ENCODE measurements at places on chromosomes 3 and 15.

DNA sequence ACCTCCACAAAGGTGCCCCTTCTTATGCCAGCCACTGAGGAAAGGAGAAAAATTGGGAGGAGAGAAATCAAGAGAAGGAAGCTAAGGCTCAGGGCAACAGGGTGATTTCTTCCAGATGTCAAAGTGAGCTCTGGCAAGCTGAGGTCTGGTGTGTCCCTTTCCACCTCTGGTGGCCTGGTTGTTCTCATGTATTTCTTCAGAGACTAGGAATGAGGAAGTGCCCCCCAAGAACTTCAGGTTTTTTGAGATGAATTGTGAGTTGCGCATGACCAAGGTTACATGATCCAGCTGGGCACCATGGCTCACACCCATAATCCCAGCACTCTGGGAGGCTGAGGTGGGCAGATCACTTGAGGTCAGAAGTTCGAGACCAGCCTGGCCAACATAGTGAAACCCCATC, 5.6 kb downstream of the RAB6B start:
- no peak for DNase-seq

DNA sequence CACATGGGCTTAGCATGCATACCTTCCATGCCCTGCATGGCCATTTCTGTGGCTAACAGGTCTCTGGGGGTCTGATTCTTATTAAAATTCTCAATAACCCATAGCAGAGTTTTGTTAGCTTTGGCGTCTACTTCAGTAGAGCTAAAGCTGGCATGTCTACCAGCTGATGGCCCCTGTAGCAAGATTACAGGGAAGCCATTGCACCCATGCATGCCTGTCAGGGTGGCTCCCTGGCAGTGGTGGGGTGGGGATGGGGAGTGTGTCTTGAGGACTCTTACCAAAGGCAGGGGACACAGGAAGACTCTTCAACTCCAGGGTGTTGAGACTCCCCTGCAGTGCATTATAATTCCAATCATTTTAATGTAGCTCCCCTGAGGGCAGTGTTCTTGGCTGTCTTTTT, 4.7 kb downstream of the KY start:
- no peak for DNase-seq

GRCh38 chr3:3699816-3700633, 99.2 kb upstream of the LRRN1 start:
- DNase-seq = no peak

- DNase-seq = no peak
Observed at GRCh38 chr15:101390462-101390861, 95.4 kb upstream of the SNRPA1 start.

DNA sequence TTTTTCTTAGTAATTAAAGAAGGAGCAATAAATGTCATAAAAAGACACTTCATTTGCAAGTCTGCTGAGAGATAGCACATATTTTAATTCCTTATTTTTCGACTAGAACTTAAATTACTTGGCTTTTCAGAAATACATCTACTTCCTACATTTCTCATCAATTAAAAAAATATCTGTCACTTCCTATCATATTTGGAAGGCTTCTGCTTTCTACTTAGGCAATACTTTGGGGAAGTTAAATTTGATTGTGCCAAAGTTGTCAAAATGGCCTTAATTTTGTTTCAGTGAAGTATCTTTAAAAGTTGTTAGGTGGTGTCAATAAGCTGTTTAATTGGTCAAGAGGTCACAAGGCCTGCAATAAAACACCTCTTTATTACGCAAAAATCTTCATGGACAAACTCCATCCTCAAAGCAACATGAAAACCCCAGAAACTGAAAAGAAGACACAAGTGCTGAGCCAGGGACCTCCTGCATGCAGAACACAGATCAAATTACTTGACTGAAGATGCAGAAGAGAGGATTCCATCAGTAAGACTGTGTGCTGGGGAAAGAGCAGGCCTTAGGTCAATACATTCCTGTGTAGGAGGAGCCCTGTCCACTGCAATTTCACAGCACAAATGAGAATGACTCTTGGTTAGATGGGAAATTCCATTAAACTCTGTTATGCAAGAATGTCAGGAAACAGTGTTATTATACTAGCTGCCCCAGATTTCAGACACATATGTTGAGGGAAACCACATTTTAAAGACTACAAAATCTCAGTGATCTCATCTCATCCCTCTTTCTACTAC, 48.0 kb upstream of the FSTL1 start:
- peak; percentile 95 for DNase-seq

GRCh38 chr3:61250784-61251173, 473 bp downstream of the FHIT start:
- peak; percentile 27 for DNase-seq

- no peak for DNase-seq
Observed at GRCh38 chr3:184608209-184608608, 46.6 kb downstream of the EPHB3 start.

DNA sequence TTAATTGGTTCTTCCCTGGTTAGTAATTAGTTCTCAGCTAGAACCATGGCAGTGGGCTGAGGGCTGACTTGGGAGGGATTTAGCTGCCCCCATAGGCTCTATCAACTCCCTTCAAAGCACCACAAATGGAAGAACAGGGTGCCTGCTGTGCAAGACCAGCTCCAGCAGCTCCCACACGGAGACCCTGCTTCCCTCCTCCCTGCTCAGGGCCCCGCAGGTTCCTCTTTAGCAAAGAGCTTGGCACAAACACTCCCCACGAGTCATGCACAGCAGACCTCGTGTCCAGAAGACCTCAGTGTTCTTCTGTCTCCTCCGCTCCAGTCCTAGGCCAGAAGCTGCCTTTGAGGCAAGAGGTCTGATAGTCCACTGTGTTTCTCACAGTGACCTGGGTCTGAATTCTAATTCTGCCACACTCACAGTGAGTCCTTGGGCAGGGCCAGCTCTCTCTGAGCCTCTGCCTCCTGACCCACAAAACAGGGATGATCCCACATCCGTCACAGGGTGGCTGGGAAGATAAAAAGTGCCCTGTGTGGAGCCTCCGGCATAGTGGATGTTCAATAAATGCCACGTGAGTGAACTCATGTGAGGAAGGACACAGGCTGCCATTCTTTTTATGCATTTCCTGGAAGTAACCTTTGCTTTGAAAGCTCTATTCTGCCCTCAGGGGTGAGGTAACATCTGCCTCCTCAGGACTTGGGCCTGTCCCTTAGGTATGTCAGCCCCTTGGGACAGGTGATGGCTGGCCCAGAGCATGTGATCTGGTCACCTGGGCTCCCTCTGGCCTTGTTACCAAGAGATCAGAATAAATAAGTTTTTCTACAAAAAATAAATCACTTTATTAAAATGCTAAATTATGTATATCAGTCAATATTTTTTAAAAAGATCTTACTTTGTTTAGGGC, 7.6 kb downstream of the RAB6B start:
- DNase-seq = peak; percentile 8

DNA sequence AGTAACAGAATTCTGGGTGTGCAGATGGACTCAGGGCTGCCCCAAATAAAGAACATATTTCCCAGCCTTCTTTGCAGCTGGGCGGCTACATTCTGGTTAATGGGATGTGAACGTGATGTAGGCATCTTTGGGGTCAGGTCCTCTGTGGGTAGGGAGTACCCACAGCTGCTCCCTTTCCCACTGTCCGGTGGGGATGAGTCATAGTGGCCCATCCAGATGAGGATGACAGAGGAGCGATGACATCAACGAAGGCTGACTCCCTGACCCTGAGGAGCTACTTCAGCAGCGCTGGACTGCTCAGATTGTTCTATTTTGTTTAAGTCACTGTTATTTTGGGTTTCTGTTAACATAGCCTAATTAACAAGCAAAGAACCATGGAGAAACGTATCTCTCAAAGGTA, 38.0 kb downstream of the SRPRB start:
- DNase-seq = peak; percentile 4

DNA sequence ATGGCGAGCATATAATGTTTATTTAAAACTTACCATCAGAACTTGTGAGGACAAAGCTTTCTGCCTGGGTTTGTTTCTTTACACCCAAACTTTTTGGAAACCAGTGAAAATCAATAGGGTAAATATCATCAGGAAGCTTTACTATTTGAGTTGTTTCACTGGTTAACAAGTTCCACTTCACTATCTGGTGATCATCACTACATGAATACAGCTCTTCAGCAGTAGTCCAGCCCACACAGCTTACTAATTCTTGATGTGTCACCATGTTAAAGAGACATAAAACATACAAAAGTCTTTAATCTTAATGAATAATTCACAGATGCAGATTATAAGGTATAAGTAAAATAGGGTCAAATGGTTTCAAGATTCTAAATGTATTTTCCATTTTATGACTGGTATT, 17.6 kb downstream of the IFT80 start:
- DNase-seq = no peak

DNA sequence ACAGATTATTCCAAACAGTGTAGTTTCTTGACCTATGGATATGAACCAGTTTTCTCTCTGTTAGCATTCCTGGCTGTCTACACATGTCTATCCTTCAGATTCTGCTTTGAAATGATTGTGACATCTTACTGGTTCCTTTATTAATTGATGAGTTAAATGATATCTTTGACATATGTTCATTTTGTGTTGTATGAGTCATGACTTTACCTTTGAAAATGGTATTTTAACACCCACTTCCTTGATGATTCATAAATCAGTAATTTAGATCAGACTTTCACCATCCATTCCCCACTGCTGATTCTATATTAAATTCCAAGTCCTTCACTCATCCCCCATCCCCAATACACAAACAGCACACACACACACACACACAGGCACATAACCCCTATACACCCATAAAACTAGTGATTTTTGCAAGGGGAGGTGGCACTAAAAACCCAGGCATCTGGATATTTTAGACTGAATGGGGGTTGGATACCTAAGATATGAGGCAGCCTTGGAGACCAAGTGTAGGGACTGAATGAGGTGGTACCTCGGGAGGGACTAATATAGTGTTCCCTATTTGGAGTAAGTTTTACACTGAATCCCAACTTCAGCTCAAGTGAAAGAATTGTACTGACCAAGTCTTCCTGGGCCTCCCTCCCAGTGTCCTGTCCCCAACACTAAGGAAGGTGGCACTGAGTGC, 9.7 kb downstream of the CCK start:
- DNase-seq = peak; percentile 10

DNA sequence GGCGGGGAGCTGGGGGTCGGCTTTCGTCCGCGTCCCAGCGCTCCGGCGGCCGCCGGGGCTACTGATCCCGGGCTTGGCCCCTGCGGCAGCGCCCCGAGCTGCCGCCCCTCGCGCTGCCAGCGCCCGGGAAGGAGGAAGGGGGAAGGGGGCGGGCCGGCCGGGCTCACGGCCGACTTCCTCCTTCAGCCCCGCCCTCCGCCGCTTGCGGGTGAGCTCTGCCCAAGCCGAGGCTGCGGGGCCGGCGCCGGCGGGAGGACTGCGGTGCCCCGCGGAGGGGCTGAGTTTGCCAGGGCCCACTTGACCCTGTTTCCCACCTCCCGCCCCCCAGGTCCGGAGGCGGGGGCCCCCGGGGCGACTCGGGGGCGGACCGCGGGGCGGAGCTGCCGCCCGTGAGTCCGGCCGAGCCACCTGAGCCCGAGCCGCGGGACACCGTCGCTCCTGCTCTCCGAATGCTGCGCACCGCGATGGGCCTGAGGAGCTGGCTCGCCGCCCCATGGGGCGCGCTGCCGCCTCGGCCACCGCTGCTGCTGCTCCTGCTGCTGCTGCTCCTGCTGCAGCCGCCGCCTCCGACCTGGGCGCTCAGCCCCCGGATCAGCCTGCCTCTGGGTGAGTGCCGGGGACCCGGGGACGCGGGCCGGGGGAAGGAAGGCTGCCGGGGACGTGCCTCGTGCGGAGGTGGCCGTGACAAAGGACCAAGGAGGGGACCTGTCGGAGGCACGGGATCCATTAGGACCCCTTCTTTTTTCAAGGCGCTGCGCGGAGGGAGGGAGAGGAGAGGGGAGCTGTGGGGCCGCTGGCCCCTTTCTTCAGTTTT, at the start of gene SEMA4B:
TSS of gene SEMA4B (plus strand) at position 201 of the 814 bp plus-strand sequence. CDS start at position 450, 249 bp downstream.
- peak; percentile 89 for DNase-seq

DNA sequence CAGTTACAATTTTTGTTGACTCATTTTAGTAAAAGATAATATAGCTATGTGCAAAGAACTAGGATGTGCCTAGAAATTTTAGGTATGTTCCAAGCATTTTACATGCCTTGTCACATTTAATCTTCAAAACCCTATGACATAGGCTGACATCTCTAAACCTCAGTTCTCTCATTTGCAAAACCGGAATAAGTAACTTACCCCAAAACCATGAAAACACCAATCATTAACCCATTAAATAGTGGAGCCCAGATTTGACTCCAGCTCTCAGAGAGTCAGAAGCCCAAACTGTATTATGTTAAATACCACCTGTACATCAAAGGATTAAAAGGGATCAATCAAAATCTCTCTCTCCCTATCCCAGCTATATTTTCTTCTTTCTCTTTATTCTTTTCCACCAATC, 36.6 kb downstream of the GSK3B start:
- DNase-seq = no peak

GRCh38 chr3:191217301-191217700, 18.3 kb downstream of the OSTN start:
- DNase-seq = no peak

- DNase-seq = no peak
Observed at GRCh38 chr3:186004671-186005070, 66.9 kb upstream of the TRA2B start.

GRCh38 chr3:65377637-65378036, 661.1 kb downstream of the MAGI1 start:
- DNase-seq = no peak

DNA sequence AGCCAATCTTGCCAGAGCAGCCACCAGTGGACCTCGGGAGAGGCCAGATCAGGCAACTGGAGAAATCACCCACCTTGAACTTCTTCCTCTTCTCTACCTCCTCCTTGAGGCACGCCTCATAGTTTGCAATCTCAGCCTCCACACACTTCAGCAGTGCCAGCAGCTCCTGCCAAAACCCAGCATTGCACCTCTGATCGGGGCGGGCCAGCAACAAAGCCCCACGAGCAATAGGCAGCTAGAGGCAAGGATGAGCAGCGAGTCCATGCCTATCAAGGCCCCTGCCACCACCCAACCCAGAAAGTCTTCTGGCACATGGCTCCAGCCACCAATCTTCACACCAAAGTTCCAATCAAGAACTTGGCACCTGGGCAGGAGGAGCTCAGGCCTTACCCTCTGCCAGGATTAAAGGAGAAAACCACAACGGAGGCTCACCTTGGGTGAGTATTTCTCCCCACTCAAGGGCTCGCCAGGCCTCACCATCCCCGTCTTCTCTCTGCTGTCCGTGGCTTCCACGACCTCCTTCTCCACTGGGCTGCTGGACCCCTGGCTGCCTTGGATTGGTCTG, 42.1 kb downstream of the SEMA3G start:
- no peak for DNase-seq

DNA sequence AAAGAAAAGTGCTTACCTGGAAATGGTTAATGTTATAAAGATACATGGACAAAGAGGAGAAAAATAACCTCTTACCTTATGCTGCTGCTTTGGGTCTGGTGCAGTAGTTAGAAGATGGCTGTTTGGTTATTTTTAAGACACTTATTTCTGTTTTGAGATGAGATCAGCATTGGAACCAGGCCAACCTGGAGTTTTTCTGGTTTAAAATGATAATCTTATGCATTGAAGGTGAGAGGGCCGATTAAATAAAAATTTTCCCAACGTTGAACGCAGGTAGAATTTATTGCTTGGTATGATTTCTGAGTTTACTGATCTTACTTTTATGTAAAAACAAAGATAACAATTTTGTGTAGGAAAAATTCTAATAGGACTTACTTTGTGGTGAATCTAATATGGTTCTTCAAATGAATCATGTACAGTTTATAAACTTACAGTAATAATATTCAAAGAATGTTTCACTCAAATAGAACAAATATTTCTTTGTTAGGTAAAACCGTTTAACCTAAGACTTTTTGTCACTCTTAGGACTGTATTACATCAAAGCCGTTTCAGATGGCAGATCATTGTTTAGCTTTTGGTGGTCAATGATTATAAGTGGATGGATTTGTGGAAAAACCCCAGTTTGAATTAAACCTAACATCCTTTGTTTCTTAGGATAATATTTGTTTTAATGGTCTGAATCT, 14.9 kb downstream of the UBE2E2 start:
- no peak for DNase-seq
